Activated CD4-positive, alpha-beta T cell treated with anti-CD3 and anti-CD28 coated beads, Interleukin-2, amount 50 U/mL, for 1 hour (primary cell): ENCODE measurements at places on chromosomes 12 and 14.

DNA sequence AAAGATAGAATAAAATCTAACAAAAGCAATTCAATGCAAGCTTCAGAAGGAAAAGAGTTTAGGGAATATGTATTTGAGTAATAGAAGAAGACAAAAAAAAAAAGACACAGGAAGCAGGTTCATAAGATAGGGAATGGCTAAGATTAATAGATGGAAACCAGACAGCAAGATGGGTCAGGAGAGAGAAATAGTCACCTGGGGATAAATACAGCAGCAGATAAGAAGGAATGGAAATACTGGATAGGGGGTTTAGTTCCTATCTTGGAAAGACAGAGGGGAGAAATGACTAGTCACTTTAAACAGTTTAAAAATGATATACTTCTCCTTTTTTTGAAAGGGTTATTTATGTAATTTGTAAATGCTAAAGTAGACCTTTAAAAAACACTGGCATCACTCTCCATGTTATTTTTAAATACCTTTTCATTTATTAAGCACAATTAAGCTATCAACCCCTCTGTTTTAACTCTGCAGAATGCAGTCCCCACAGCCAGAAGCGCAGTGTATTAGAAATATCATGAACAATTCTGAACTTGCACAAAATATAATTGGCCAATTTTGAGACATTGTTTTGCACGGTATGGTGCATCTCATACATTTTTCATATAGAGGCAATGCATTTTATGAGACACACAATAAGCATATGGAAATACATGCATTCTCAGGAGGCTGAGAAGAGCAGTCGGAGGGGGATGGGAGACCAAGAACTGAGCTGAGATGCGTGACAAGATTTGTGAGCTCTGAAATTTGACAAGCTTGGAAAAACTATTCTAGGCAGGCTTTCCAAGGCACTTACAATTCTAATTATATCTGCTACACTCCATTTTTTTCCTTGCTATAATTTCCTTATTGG is 303.4 kb upstream of the PRICKLE1 start:
- no peak for DNase-seq

GRCh38 chr14:30131581-30132097 is 204.0 kb upstream of the PRKD1 start:
- DNase-seq = no peak

DNA sequence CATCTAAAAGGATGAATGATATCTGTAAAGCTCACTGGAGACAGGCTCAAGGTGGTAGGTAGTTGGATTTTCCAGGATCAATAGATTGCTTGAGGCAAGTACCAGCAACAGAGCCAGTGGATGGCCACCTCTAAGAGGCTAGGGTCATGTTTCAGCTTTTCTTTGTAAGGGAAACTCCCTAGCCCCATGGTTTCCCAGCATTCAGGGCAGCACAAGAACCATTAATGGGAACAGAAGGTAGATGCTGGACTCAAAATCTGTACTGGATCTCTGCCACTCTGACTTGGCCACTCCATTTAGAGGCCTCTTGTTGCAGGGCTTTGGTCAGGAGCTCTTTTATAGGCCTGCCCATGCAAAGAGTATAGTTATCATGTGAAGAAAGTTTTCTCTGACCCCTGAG is 76.1 kb upstream of the DYRK2 start:
- no peak for DNase-seq

DNA sequence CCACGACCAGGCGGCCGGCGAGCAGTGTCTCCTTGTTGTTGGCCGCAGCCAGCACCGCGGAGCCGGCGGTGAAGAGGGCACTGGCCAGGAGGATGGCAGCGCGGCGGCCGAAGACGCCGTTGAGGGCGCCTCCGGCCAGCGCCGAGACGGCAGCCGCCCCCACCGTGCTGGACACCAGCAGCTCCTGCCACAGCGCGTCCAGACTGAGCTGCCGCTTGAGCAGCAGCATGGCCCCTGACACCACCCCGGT is 691 bp downstream of the SLC2A13 start:
- DNase-seq = no peak
